ENCODE measurements at places on chromosomes 4 and X.

DNA sequence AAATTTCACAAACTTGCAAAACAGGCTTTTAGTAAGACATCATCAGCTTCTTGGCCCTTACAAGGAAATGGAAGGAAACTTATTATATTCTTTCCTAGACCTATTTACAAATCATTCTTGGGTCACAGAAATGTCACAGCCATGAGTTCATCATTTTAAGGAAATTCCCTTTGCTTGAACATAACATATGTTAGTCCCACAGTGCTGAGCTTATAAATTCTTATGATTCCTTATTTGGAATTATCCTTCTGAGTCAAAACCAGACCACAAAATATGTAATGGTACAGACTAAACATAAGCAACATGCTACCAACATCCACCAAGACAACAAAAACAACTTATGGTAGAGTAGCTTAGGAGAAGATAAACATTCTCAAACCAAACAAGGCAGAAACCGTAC lies 236.9 kb upstream of the CTSO start:
- DNase-seq: no peak

DNA sequence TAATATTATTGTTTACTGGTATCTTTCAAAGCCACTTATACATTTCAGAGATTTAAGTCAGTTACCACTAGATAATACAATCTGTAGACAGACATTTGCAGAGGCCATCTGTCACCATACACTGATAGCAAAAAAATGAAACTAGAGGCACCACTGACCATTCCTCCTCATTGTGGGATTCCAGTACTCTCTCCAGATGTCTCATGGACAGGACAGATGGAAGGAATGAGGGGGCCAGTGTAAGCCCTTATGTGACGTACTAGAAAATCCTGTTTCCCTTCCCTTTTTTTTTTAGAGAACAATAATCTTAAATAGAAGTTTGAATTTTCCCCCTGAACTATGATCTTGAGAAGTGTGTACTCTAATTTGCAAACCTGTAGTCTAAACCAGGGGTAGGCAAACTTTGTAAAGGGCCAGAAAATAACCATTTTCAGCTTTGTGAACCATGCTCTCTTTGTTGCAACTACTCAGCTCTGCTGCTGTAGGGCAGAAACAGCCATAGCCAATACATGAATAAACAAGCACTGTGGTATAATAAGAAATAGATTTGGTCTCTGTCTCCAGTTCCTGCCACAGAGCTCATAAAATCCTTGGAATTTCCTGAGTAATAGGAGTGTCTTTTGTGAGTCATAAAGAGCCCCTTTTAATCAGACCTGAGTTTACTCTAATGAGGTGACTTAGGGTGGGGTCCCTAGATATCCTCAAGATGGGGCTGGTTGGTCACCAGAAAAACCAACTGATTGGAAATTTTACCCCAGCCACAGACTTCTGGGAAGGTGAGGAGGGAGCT lies 90.4 kb downstream of the MOSPD2 start:
- DNase-seq: no peak

DNA sequence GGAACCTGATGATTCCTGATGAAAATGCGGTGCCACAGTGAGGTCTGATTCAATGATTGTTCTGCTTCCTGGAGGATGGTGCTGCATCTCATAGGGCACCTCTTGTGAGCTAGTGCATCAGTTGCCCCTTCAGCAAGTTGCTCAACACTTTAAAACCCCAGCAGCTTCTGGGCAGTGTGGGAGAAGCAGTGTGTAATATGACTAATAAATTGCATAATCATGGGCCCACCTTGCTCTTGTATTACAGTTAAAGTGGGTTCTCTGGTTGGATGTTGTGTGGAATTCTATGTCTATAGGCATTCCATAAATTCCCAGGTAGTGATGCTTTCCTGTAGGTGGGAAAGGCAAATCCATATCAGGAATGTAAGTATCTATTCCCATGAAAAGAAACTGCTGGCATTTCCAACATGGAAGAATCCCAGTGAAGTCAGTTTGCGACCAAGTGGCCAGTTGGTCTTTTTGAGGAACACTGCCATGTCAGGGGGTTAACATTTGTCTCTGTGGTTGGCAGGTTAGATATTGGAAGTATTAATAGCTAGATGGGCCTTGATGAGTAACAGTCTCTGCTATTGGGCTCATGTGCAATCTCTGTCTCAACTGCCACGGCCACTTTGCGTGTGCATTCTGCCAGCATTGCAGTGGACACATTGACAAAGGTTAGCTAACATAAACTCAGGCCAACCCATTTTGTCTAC lies 121.1 kb upstream of the OTUD4 start:
- DNase-seq: no peak

DNA sequence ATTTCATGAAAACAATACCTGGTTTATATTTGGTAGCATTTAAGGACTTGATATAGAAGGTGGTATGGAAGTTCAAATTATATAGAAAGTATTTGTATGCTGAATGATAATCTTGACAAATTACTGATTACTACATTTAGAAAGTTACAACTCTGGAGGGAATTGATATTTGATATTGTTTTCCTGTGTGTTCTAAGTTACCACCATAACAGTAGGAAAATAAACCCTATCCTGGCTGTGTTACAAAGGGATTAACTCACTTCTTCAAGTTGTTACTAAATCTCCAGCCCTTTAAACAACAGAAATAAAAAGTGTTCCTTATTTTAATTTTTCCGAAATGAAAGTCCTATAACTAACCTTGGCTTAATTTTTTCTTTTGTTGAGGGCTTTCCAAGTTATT lies 36.6 kb downstream of the FHL1 start:
- DNase-seq: no peak

- no peak for DNase-seq
Observed at GRCh38 chr4:54032558-54033135, 31.8 kb downstream of the CHIC2 start.

DNA sequence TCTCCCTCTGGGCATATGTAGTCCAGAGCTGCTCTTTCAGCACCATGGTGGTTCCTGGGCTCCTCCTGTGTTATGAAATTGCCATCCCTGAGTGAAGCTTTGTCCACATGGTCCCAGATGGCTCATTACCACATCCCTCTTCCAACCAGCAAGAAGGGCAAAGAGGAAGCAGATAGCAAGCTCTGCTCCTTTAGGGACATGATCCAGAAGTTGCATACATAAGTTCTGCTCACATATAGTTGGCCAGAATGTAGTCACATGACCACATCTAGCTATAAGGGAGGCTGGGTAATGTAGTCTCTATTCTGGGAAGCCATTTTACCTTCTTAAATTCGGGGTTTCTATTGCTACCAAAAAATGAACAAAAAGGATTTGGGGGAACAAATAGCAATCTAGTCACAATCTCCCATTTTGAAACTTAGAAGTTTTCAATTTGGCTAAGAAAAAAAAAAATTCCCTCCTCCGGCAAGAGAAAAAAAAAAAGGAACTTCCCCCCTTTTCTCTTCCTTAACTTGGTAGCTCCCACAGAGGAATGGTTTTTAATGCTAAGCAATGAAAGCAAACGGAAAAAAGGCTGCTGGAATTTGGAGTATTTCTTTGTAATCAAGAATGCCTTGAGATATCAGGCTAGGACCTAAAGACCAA lies 88.2 kb upstream of the USP9X start:
- peak; percentile 43 for DNase-seq
